Activated CD4-positive, alpha-beta T cell treated with anti-CD3 and anti-CD28 coated beads for 36 hours (primary cell): ENCODE measurements at places on chromosomes 13 and 19.

- DNase-seq = no peak
Observed at GRCh38 chr13:107994137-107994536, 221.2 kb downstream of the LIG4 start.

DNA sequence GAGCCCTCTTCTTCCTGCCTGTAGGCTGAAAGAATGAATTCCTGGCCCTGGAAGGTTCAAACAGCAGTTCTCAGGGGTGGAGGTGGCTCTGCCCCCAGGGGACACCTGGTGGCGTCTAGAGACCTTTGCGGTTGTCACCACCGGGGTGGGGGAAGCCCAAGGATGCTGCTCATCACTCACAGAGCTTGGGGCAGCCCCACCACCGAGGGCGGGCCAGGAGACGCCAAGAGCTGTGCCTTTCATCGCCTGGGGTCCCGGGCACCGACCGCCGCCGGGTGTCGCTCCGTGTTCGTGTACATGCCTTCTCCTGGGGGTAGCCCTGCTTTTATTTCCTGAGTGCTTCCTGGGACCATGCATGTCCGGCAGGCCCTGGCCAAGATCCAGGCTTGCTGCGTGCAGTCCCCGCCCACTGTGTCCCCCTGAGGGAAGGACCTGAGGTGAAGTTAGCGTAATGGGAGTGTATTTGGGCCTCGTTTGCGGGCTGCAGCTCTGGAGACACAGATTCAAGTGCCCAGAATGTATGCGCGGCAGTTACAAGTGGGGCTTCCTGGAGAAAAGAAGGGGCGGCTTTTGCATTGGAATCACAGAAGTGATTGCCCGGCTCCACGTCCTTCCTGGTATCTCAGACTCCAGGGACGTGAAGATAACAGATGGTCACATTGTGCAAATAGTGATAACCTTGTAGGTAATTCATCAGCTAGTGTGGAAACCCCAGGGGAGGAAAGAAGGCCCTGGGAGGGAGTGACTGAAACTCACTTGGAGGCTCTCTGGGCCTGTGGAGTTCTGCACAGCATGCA is 7.8 kb downstream of the DOT1L start:
- peak; percentile 94 for DNase-seq

GRCh38 chr13:47027780-47028437 is 131.1 kb upstream of the HTR2A start:
- no peak for DNase-seq

DNA sequence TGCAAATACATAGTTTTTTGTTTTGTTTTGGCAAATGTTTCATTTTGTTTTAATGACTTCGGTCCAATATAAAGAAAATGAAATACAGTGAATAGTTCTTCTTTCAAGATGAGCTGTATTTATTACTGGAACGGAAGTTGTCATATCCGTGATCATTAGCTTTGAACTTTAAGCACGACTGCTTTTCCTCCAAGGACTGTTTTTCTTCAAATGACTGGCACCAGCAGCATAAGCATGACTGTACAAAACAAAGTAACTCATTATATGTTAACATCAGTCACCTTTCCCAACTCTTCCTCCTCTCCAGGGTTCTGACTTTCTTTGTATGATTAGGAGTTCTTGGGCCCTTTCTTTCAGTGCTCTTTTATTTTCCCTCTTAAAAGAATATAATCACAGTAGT is 20.5 kb downstream of the EDNRB start:
- DNase-seq = no peak

DNA sequence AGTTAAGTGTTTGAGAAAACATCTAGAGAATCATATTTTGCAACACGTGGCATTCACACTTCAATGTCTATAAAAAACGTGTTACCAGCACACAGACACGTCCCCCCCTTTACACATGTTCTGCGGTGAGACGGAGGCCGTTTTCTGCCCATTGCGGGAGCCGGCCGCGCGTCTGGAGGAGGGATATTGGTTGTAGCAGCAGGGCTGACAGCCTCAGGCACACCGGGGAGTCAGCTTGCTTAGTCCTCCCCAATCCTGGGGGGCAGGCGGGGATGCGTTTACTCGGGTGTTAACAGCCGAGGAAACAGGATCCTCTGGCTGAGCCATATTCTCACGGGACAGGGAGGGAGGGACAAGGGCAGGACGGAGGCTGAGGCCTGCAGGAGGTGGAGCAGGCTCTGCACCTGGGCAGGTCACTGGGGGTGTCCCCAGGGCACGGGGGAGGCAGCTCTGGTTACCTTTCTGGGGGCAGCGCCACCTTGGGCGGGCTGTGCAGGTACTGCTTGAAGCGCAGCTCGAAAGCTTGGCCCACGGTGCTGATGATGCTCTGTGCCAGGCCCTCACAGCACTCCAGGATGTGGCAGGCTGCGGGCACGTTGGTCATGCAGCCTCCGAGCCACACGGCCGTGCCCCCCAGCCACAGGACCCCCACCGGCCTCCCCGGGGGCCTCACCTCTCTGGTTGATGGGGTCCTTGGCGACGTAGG is 25.0 kb downstream of the SHC2 start:
- no peak for DNase-seq

DNA sequence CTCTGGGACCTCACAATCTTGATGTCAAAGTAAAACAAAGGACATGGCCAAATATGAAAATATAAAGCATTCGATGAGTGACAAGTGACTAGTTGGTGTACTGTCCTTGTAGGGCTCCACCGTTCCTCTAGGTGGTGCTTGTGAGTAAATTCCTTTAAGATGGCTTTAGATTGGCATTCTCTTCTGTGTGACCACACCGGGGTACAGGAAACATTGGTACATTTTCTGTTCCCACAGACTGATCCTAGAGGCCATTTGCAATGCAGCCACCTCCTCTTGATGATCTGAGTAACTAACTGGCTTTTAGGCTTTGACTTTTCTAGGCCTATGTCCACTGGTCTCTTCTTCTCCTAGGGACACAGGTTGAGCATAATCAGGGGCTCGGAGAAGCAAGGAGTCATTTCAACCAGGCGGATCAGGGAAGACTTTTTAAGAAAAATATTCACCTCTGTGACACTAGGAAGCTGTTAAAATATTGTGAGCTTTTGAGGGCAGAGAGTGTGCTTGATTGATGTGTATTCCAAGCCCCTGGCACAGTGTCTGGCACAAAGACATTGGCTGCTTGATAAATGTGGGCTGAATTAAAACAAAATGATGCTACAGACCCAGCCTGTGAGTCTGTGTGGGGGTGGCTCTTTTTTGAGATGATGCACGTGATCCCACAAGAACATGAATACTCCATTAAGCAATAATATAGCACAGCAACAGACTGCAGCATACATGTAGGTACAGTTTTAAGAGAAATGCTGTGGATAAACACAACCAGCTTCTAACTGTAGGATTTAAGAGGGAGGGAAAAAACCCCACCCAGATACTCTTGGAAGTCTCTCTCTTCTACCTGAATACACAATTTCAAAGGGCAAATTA is 21.0 kb downstream of the EPSTI1 start:
- DNase-seq = peak; percentile 69

- DNase-seq = peak; percentile 82
Observed at GRCh38 chr13:99214232-99214631, 13.6 kb downstream of the UBAC2 start.

GRCh38 chr13:42369071-42369797 is 97.3 kb downstream of the AKAP11 start:
- peak; percentile 79 for DNase-seq

- DNase-seq = no peak
Observed at GRCh38 chr13:44854313-44855060, 134.8 kb downstream of the NUFIP1 start.

- no peak for DNase-seq
Observed at GRCh38 chr13:54636231-54636630, 1607.6 kb downstream of the OLFM4 start.

DNA sequence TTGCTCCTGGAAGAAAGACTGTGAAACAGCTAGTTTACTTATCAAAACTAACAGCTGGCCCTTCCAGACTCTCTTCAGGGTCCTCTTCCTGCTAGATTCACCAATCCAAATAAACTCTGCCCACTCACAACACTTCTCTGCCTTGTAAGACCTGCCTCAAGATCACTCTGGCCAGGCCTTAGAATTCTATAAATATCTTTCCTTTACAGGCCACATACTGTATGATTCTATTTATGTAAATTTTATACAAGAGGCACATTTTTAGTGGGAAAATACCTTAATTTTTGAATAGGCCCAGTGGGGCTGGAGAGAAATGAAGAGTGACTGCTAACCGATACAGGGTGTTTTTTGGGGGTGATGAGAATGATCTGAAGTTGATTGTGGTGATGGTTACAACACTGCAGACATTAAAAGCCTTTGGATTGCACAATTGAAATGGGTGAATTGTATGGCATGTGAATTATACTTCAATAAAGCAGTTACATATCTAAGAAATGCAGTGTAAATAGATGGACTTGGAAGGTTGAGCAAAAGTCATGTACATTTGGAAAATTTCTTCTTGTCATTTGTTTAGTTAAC is 141.8 kb downstream of the GPC5 start:
- DNase-seq = no peak

DNA sequence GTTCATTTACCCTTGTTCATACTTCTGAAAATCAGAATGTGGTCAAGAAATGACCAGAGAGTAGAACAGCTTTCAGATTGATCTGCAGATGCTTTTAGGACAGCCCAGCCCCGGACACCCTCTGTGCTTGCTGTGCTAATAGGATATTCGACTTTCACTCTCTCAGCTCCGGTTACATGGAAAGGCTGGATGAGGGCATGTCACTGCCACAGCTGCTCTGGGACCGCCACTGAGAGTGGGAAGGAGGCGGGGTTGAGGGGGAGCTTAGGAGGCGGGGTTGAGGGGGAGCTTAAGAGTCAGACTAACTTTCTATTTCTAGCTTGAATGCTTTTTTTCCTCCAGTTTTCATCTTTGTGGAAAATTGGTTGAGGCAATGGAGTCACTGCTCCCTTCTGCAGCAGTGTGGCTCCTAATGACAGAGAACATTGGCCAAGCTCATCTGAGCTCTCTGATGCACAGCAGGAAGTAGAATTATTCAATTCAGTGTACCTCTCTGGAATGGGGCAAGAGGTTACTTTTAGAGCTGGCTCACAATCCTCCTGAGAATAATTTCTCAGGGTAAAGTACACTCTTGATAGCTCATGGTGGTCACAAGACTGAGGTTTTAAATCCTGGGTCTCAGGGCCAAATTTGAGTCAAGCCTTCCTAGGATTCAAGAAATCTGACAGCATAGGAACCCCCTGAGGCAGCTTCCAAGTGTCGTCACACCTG is 74.6 kb upstream of the NPAS1 start:
- no peak for DNase-seq

GRCh38 chr19:21423057-21424041 is 26.4 kb downstream of the ZNF493 start:
- no peak for DNase-seq

- no peak for DNase-seq
Observed at GRCh38 chr19:39867133-39867532, 21.0 kb upstream of the FBL start.

- DNase-seq = no peak
Observed at GRCh38 chr19:11136400-11137101, 19.0 kb downstream of the SPC24 start.

DNA sequence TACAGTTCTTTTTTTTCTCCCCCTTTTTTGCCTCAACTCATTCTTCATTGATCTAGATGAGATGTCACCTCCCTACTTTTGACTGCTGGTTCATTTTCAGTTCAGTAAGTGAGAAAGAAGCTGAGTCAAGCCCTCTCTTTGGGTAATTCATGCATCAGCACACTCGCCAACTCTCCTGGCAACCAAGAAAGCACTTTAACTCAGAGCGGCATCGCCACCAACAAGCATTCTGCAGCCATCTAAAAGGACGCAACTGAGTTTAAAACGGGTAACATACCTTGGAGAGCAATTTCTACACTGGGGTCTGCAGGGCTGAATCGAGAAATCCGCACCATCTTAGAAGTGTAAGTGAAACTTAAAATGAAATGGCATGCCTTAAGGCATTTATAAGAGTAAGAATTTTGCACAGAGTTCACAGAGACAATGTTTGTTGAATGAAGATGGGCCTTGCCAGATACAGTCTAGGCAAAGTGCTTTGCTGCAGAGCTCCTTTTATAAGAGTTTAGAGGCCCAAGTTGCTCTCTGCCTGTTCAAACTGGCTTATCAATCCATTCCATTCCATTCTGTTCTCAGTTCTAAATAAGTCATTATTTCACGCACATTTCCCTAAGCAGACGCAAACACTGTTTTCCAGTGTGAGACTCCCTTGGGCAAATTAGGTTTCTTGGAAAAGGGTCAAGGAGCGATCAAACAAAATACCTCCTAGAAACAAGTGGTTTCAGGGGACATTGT is 338.0 kb downstream of the ENOX1 start:
- DNase-seq = no peak

DNA sequence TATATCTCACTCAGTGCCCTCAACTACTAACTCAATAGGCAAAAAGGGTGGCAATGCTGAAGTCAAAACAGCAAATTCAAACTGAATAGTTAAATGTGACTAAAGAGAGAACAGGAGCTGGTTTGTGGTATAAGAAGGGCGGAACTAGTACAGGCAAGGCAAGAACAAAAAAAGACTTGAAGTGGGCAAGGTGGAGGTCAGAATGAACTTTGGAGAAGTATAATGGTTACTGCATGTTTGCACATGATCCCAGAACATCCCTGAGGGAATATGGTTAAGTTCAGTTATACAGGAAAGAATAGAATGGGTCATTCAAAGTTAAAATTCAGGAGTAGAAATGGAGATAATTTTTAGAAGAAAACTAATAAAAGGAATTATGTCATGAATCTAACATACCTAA is 85.5 kb downstream of the DIAPH3 start:
- no peak for DNase-seq

DNA sequence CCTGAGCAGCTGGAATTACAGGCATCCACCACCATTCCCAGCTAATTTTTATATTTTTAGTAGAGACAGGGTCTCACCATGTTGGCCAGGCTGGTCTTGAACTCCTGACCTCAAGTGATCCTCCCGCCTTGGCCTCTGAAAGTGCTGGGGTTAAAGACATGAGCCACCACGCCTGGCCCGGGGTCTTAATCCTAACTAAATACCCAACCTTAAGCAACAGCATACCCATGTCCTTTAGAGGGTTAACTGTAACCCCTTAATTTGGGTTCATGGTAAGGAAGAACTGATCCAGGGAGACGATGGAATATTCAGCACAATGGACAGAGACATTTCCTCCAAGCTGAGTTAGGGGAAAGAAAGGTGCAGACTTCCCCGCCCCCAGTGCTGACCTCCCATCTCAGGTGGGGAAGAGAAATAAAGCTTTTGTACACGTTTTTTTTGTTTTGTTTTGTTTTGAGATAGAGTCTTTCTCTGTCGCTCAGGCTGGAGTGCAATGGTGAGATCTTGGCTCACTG is 8.7 kb upstream of the GALP start:
- no peak for DNase-seq

- DNase-seq = no peak
Observed at GRCh38 chr19:47049307-47049700, 880 bp upstream of the TMEM160 start.

DNA sequence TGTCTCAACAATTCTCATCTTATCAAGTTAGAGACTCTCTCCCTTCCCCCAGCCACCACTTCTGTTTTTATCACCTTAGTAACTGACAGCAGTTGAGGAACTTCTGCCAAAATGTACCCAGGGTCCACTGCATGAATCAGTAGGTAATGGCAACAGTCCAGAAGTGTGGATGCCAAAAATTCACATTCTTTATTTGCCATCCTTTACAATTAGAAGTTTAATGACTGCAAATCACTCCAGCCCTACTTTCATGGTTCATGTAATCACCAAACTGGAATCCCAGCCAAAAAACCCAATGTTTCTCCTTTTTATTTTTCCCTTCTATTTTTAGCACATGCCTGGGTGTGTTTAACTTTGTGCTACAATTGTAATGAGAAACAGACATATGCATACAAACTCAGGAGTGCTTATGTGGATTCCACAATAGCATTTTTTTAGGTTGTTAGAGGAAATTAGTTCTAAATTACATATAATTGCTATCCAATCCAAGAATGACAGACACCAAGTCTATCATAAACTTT is 243.5 kb downstream of the RGCC start:
- DNase-seq = no peak
